ENCODE measurements at places on chromosomes 6 and 20.

DNA sequence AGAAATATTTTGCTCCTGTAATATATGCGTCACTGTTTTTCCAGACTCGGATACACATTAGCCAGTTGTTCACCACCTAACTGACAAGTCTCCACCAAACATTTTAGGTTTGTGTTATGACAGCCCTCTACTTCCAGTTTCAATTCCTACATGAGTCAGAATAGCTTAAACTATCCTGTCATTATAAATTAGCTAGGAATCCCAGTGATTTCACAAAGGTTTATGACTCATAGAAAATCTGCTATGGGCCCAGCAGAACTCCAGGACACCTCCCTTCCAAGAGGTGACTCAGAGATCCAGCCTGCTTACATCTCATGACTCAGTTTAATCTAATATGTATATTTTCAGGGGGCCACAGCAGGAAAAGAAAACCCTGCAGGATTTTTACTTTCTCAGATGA lies 17.4 kb upstream of the PLCB4 start:
- no peak for DNase-seq

- DNase-seq: no peak
These were observed 223.1 kb downstream of the BCAS1 start for GRCh38 chr20:53847139-53847836.

GRCh38 chr6:119077643-119078375 lies 655 bp downstream of the FAM184A start:
- DNase-seq: no peak

DNA sequence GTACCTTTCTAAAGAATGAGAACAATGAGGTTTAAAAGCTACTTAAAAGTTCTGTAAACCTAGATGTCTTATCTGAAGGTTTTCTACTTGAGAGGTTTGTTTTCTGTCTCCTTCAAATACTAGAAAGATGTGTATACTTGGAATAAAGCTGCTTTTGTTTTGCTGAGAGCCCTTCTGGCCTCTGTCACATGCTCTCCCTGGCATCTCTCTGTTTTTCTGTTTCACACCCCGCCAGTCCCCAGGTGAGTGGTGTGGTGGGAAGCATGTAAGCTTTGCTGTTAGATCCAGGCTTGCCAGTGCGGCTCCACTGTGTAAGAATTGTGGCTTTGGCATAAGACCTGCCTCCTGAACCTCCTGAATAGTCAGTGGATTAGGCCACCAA lies 56.8 kb downstream of the SNX9 start:
- no peak for DNase-seq

- DNase-seq: no peak
These were observed 8.3 kb downstream of the PPP1R3G start for GRCh38 chr6:5093231-5094015.

DNA sequence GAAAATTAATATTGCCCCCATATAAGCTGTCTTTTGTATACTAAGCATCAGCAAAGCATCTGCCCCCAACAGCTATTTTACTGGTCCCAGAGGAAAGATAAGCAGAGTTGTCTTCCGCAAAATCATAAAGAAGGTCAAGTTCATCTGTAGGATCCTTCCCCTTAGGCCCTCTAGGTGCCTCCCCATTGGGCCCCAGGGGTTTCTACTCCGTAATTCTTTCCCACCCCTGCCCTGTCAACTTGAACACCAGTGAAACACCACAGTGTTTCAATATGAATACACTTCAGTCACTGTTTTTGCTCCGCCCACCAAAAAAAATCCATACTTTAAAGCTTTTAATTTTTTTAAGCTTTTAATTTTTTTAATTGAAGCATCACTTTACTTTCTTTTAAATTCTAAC lies 159.2 kb downstream of the ATXN1 start:
- peak; percentile 80 for DNase-seq
